Stimulated activated CD4-positive, alpha-beta T cell treated with anti-CD3 and anti-CD28 coated beads, Interleukin-15, amount 100 ng/mL, for 1 hour (primary cell): ENCODE measurements at places on chromosomes 2 and 18.

- DNase-seq: no peak
Observed at GRCh38 chr2:138202762-138203161, 238.5 kb downstream of the HNMT start.

DNA sequence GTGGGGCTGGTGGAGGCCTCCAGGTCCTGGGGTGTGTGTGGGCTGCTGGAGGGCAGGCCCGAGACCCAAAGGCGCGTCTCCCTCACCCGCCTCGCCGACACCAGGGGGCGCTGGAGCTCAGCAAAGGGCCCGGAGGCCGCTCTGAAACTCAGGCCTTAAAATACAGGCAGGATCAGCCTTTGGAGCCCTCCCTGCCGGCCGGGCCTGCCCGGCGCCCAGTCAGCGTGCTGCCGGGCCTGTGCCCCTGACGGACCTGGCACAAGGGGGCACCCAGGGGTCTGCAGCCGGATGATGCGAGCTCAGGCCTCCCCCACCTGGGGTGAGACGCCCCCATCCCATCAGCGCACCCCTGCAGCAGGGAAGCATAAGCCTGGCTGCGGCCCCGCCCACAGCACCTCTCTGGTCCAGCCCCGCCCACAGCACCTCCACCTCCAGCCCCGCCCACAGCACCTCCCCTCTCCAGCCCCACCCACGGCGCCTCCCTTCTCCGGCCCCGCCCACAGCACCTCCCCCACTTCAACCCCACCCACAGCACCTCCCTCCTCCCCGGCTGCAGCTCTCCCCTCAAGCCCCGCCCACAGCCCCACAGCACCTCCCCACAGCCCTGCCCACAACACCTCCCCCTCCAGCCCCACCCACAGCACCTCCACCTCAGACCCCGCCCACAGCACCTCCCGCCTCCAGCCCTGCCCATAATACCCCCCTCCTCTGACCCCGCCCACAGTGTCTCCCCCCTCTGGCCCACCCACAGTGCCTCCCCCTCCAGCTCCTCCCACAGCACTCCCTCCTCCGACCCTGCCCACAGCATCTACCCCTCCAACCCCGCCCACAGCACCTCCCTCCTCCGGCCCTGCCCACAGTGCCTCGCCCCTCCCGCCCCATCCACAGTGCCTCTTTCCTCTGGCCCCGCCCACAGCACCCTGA, 92.8 kb upstream of the OTOS start:
- peak; percentile 57 for DNase-seq

DNA sequence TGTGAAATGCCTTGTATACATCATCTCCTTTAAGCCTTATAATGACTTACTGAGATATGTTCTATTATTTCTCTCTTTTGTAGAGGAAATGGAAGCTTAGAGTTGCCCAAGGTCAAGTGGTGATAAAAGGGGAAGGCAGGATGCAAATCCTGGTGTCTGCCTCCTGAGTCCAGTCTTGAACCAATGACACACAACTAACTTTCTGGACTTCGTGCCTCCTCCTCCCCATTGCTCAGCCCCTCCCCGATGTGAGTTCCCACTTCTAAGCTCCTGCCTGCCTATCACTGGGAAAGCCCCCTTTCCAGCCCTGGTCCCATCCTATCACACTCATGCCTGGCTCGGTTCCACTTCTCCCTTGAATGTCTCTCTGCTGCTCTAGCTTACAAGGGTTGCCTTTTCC, 6.9 kb upstream of the CTIF start:
- DNase-seq: no peak

- no peak for DNase-seq
Observed at GRCh38 chr18:63930773-63931354, 18.2 kb upstream of the HMSD start.

DNA sequence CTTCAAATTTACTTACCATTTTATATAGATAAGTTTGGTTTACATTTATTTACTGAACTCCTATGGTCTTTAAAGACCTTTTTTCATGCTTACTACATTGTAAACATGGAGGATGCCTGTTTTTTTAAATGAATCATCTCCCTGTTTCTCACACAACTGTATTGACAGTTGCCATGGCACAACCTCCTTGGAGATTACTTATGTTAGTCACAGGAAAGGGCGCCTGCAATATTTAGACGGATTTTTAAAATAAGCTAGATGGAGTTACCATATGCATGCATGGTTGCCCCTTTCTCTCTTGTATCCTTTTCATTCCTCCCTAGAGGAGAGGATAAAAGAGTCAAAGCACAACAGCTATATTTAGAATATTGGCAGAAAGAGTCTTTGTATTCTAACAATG, 34.8 kb upstream of the CCDC102B start:
- DNase-seq: no peak

- DNase-seq: no peak
Observed at GRCh38 chr2:119659601-119660342, 19.2 kb upstream of the TMEM177 start.

GRCh38 chr2:215961981-215962380, 51.4 kb downstream of the MREG start:
- DNase-seq: no peak

DNA sequence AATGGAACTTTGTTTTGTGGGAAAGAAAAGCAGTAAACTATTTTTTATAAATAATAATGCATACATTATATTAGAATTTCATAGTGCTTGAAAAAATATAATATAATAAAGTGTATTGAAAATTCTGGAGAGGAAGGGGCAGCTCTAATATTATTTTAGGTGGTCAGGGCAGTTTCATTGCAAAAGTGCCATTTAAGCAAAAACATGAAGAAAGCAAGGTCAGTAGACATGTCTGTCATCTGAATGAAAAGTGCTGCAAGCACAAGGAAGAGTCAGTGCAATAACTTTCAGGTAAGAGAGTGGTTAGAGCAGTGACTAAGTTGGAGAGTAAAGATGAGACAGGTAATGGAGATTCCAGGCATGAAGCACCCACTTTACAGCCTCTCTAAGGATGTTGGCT, 435.6 kb upstream of the REG3G start:
- DNase-seq: no peak

DNA sequence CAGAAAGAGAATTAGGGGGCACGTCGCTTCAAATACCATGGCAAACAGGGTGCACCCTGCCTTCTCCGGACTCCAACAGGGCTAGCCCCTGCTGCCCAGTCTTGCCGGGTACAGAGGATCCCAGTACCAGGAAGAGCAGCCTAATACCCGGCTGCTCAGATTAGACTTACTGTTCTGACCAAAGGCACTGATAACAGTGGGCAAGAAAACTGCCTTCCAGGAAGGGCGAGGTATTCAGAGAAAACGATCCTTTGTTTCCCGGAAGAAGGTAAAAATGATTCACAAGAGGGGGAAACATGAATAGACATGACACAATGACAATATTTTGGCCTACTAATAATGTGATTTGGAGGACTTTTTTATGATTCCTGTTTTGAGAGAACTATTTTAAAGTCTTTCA, 99.9 kb downstream of the SS18 start:
- DNase-seq: no peak

DNA sequence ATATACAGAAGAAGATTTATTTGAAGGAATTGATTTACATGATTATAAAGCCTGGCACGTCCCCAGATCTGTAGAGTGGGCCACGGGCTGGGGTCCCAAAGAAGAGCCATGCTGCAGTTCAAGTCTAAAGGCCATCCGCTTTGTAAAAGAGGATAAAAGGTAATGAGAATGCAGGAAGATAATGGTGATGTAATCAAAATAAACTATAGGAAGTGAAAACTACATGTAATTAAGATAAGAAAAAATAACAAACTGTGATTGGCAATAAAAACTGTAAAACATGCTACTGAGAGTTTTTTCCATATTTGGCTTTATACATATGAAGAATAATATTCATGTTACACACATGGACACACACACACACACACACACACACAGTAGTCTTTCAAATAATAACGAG, 59.0 kb upstream of the TMEFF2 start:
- no peak for DNase-seq

- no peak for DNase-seq
Observed at GRCh38 chr2:51789918-51790317, 758.0 kb upstream of the NRXN1 start.

DNA sequence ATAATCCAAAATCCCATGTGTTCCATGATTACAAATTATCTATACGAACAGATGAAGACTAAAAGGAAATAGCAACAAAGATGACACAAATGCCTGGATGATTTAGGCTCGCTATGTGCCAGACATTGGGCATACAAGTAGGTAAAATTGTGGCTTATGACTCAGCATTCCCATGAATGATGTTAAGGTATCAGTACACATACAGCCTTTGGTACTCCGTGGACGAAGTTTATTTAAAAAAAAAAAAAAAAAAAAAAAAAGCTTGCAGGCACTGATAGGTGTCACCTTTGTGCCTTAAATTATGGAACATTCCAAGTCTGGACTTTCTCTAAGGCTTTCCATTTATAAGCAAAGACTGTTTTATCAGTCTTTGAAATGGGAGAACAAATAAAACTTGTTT, 2.7 kb downstream of the CHAC2 start:
- no peak for DNase-seq

DNA sequence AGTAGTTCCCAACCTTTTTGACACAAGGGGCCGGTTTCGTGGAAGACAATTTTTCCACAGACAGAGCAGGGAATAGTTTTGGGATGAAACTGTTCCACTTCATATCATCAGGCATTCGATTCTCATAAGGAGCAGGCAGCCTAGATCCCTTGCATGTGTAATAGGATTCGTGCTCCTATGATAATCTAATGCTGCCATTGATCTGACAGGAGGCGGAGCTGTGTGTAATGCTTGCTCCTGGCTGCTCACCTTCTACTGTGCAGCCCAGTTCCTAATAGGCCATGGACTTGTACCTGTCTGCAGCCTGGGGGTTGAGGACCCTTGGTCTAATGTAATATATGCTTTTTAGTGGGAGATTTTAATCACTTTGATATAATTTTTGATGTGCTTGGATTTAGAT, 188.7 kb upstream of the KLHL14 start:
- no peak for DNase-seq

DNA sequence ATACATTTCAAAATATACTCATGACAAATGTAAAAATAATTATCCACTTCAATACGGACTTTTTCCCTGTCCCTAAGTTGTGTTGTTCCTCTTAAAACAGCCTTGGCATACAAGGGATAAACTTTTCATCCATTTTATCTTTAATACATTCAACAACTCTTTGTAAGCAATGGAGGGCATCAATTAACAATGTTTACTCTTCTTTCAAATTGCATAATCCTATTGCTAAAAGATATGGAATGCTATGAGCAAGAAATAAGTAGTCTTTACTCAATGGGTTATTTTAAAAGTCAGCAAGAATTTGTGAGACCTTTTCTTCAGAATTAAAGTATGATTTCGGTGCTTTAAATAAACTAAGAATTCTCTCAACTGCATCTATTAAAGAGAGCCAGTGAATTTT, 41.9 kb downstream of the SCN9A start:
- no peak for DNase-seq

GRCh38 chr2:423479-423878, 135.6 kb upstream of the ALKAL2 start:
- DNase-seq: no peak
